ENCODE measurements at places on chromosomes 2 and 18.

- DNase-seq, result no peak
Observed at GRCh38 chr2:36480636-36481035, 117.3 kb downstream of the FEZ2 start.

GRCh38 chr2:17981936-17982335 is 103.5 kb downstream of the KCNS3 start:
- no peak for DNase-seq

DNA sequence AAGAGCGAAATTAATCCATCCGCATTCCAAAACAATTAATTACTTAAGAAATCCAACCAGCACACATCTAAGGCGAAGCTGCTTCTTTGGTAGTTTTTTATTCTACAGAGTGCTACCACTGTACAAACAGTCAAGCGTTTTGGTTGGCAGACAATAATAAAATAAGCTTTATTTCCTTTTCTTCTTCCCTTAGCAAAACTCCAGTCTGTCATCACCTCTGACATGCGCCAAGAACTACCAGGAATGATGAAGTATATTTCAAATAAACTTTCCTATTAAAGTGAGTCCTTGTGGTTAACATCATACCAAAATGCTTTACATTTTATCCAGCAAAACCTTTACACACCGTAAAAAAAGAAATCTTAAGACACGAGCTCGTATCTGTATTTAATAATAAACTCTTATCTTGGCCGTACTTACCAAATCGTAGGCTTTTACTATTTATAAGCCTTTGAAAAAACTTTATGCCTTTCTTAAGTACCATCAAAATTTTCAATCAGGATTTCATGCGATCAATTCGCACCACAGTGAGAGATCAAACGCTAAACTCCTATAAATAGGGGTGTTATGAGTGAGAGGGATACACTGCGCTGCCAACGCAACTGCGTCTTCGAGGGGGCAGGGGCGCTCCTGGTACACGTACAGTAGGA is 1.3 kb downstream of the ATL2 start:
- DNase-seq, result no peak

GRCh38 chr2:179239838-179240237 is 24.8 kb downstream of the SESTD1 start:
- DNase-seq, result no peak

DNA sequence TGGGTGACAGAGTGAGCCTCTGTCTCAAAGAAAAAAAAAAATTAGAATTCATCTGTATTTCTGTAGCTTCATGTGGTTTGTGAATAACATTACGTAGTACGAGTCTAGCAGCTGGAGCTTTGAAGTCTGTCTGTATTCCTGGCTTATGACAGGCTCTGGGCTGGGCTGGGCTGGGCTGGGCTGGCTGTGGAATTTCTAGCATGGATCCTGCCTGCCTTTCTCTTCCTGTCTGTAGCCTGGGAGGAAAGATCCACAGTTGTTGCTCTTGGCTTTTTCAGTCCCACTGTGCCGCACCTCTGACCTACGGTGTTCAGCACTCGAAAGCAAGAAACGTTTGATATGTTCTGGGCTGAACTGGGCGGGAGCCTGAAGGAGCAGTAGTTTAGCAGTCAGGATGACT is 55.4 kb downstream of the BOLA3 start:
- DNase-seq, result no peak

- DNase-seq, result no peak
Observed at GRCh38 chr18:44680273-44681075, at the start of gene SETBP1. SETBP1 (plus strand) TSS chr18:44680888; CDS start chr18:44701347, 20,459 bp downstream.

- no peak for DNase-seq
Observed at GRCh38 chr2:19929226-19929625, 27.4 kb upstream of the TTC32 start.

- DNase-seq, result no peak
Observed at GRCh38 chr2:237669283-237669627, 41.9 kb downstream of the LRRFIP1 start.
